ENCODE measurements at places on chromosomes 16 and 17. TPM values are rescaled to one million over a fixed set of nuclear protein-coding genes. Genes with fewer than 3 reads are reported as not detected.

The TEKT1 gene
- total RNA-seq: not detected

GRCh38 chr16:46736695-46737094, 11.4 kb downstream of the MYLK3 start:
- no peaks in the 10 kb centered on the region for H3K4me1 ChIP-seq
- H3K4me3 ChIP-seq: no peak overlapping the region
- H3K27me3 ChIP-seq: no peaks in the 10 kb centered on the region
- no peaks in the 10 kb centered on the region for H3K36me3 ChIP-seq
- H3K27ac ChIP-seq: no peak overlapping the region
- DNase-seq: no peak

- H3K27ac ChIP-seq: no peak overlapping the region
- H3K4me1 ChIP-seq: no peaks in the 10 kb centered on the region
- H3K27me3 ChIP-seq: no peaks in the 10 kb centered on the region
- peaks cover 6% of the 10 kb centered on the region for H3K36me3 ChIP-seq
- no peak overlapping the region for H3K4me3 ChIP-seq
Measured at GRCh38 chr17:81251094-81251708, 12.1 kb downstream of the NDUFAF8 start.

The FBXO39 gene
- total RNA-seq: 0.66 TPM

The ABCA6 gene
- total RNA-seq: 23.1 TPM

DNA sequence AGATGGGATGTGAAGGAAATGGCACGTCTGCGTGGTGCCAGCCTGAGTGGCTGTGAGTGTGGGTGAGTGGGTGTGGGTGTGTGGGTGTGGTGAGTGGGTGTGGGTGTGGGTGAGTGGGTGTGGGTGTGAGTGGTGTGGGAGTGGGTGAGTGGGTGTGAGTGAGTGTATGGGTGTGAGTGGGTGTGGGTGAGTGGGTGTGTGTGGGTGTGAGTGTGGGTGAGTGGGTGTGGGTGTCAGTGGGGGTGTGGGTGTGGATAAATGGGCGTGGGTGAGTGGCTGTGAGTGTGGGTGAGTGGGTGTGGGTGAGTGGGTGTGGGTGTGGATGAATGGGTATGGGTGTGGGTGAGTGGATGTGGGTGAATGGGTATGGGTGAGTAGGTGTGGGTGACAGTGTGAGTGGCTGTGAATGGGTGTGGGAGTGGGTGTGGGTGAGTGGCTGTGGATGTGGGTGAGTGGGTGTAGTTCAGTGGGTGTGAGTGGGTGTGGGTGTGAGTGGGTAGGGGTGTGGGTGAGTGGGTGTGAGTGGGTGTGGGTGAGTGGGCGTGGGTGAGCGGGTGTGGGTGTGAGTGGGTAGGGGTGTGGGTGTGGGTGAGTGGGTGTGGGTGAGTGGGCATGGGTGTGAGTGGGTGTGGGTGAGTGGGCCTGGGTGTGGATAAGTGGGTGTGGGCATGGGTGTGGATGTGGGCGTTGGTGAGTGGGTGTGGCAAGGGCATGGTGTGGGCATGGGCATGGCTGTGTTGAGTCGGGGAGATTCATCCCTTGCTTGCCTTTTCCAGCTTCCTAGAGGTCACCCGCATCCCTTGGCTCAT, 80.8 kb downstream of the ZDHHC7 start:
- H3K4me3 ChIP-seq: no peak overlapping the region
- no peaks in the 10 kb centered on the region for H3K27me3 ChIP-seq
- H3K36me3 ChIP-seq: no peaks in the 10 kb centered on the region
- peaks cover 25% of the 10 kb centered on the region for H3K4me1 ChIP-seq

- no peak overlapping the region for H3K4me3 ChIP-seq
- no peaks in the 10 kb centered on the region for H3K36me3 ChIP-seq
- H3K27ac ChIP-seq: no peak overlapping the region
- no peak for DNase-seq
- no peaks in the 10 kb centered on the region for H3K27me3 ChIP-seq
- H3K4me1 ChIP-seq: no peaks in the 10 kb centered on the region
Measured at GRCh38 chr16:19242987-19243575, 42.5 kb upstream of the CLEC19A start.

- no peaks in the 10 kb centered on the region for H3K4me1 ChIP-seq
- no peak overlapping the region for H3K27ac ChIP-seq
- H3K4me3 ChIP-seq: no peak overlapping the region
- no peaks in the 10 kb centered on the region for H3K27me3 ChIP-seq
- no peak for DNase-seq
Measured at GRCh38 chr16:80457871-80458270, 82.9 kb upstream of the DYNLRB2 start.

The C16orf46 gene
- not detected for total RNA-seq

The GDPD3 gene
- total RNA-seq: 1.0 TPM

DNA sequence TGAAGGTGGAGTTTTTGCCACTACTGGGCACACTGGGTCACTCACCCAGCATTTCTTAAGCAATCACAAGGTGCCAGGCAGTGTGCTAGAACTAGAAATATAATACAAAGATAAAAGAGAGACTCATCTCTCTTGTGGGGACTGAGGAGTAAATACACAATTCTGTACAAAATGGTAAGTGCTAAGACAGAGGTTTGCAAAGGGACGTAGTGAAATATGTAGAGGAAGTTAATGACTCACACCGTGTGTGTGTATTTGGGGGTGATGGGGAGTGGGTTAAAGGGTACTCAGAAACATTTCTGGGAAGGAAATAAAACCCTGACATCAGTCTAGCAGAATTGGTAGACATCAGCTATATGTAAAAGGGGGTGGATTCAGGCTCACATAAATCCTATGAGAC, 389.3 kb downstream of the CA10 start:
- H3K36me3 ChIP-seq: no peaks in the 10 kb centered on the region
- no peaks in the 10 kb centered on the region for H3K4me1 ChIP-seq
- DNase-seq: no peak
- no peak overlapping the region for H3K27ac ChIP-seq
- H3K27me3 ChIP-seq: no peaks in the 10 kb centered on the region

DNA sequence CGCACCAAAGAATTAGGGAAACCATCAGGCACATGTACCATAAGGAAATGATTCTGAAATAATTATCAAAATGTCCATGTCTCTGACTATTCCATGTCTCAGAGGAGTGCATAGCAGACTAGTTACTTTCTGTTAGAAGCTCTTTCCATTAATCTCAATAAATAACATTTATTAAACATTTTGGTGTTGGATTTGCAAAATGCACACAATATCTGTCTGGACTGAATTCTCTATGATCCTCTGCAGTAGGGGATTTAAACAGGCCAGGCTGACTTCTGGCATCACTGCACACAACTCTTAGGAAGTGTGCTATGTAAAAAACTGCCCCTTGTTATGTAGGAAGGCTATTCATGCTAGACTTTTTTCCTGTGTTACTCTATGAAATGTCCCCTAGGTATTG, 283.3 kb upstream of the CDH5 start:
- no peaks in the 10 kb centered on the region for H3K36me3 ChIP-seq
- no peaks in the 10 kb centered on the region for H3K27me3 ChIP-seq
- peaks cover 5% of the 10 kb centered on the region for H3K4me1 ChIP-seq
- DNase-seq: no peak
- no peak overlapping the region for H3K4me3 ChIP-seq
- H3K27ac ChIP-seq: no peak overlapping the region

GRCh38 chr16:10154389-10154788, 27.8 kb downstream of the GRIN2A start:
- DNase-seq: no peak
- H3K4me1 ChIP-seq: no peaks in the 10 kb centered on the region
- no peaks in the 10 kb centered on the region for H3K27me3 ChIP-seq
- H3K4me3 ChIP-seq: no peak overlapping the region
- no peak overlapping the region for H3K27ac ChIP-seq
- no peaks in the 10 kb centered on the region for H3K36me3 ChIP-seq

The NR1D1 gene
- total RNA-seq: 1.8 TPM

DNA sequence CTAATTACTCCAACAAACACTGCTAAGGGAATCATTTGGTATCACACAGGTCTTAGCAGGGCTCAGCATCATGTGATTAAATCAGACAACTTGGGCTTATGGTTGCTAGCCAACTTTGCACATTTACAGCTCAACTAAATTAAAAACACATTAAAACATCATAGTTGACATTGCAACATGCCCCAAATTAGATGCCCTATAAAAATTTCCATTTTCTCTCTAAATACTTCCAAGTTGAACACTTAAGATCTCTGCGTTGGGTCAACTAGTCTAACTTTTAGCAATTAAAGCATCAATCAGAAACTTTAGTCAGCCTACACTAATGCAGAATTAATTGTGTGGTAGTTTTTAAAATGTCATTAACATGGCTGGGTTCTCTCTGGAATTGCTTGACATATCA, 12.1 kb downstream of the DNAJC7 start:
- H3K36me3 ChIP-seq: peaks cover 4% of the 10 kb centered on the region
- no peaks in the 10 kb centered on the region for H3K27me3 ChIP-seq
- peaks cover 12% of the 10 kb centered on the region for H3K4me1 ChIP-seq
- DNase-seq: no peak
- no peak overlapping the region for H3K4me3 ChIP-seq
- no peak overlapping the region for H3K27ac ChIP-seq

GRCh38 chr17:3977387-3977786, 13.2 kb upstream of the ATP2A3 start:
- no peaks in the 10 kb centered on the region for H3K27me3 ChIP-seq
- no peak for DNase-seq

DNA sequence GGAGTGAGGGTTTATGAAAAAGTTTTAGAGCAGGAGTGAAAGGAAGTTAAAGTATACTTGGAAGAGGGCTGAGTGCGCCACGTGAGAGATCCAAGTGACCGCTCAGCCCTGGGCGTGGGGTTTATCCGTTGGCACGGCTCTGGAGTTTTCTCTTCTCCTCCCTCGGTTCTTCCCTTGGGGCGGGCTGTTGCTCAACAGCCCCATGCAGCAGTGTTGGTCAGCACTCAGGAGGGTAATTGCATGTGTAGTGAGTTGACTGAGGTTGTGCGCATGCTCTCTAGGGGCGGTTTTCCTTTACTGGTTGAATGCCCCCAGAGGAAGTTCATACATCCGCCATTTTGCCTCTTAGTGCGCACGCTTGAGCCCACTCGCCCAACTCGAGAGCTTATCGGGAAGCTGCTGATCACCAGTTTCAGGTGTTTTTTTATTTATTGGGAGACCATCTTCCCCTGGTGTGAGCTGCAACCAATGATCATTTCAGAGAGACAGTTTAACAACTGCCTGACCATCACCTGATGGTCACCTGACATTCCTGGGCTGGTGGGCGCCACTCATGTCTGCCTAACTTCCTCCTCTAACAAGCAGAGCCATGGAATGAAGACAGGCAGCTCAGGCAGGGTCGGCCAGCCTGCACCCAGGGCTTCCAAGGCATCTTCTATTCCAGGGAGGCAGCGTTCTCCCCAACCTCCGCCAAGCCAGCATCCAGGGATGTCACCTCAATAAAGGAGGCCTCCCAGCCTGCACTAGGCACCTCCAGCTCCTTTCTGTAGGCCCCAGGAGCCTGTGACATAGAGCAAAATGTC, 41.3 kb upstream of the DNAH17 start:
- no peak for DNase-seq
- no peaks in the 10 kb centered on the region for H3K4me1 ChIP-seq

DNA sequence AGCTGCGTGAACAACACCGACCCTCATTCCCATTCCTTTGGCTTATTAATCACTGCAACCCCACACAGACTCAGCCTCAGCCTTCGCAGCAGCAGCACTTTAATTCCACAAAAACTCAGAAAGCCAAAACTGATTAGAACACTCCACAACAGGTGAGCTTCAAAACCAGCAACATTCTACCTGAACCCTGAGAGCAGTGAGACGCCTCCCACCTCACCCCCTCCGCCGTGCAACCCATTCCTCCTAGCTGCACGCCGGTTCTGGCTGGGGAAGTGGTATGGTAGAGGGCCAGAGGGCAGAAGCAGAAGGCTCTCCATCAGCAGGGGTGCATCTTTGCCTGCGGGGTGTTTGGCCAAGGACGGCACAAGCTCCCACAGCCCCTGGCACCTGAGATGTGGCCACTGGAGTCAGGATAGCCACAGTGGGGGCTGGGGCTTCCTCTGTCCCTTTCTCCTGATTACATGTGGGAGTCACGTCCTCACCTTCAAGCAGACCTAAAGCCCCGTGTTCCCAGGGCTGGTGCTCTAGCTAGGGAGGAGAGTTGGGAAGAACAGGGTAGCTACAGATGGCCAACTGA, 1.6 kb downstream of the BORCS6 start:
- peak overlapping the region; percentile 66 for H3K4me3 ChIP-seq
- no peaks in the 10 kb centered on the region for H3K27me3 ChIP-seq
- H3K4me1 ChIP-seq: peaks cover 13% of the 10 kb centered on the region
- no peak for DNase-seq
- H3K36me3 ChIP-seq: no peaks in the 10 kb centered on the region

The PPY gene
- total RNA-seq: not detected

- H3K4me3 ChIP-seq: no peak overlapping the region
- H3K4me1 ChIP-seq: no peaks in the 10 kb centered on the region
- no peaks in the 10 kb centered on the region for H3K27me3 ChIP-seq
- H3K27ac ChIP-seq: no peak overlapping the region
Measured at GRCh38 chr17:71937914-71938313, 182.9 kb upstream of the SOX9 start.

The CRYBA1 gene
- total RNA-seq: not detected

DNA sequence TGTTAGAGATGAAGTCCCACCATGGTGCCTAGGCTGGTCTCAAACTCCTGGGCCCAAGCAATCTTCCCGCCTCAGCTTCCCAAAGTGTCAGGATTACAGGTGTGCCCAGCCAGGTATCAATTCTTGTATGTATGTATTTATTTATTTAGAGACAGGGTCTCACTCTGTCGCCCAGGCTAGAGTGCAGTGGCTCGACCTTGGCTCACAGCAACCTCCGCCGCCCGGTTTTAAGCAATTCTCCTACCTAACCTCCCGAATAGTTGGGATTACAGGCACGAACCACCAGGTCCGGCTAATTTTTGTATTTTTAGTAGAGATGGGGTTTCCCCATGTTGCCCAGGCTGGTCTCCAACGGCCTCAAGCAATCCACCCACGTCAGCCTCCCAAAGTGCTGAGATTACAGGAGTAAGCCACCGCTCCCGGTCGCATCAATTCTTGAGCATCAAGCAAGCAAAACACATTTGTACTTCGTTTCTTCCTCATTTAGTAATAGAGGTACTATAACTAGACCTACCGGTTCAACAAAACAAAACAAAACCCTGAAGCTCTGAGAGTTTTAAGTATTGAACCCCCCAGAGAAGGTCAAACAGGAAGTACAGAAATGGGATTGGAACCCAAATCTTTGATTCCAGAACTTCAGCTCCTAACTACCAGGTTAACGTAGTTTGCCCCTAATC, 1.0 kb upstream of the ZNF500 start:
- H3K27me3 ChIP-seq: no peaks in the 10 kb centered on the region
- H3K36me3 ChIP-seq: peaks cover 5% of the 10 kb centered on the region
- H3K4me3 ChIP-seq: peak overlapping the region; percentile 58
- peaks cover 11% of the 10 kb centered on the region for H3K4me1 ChIP-seq

DNA sequence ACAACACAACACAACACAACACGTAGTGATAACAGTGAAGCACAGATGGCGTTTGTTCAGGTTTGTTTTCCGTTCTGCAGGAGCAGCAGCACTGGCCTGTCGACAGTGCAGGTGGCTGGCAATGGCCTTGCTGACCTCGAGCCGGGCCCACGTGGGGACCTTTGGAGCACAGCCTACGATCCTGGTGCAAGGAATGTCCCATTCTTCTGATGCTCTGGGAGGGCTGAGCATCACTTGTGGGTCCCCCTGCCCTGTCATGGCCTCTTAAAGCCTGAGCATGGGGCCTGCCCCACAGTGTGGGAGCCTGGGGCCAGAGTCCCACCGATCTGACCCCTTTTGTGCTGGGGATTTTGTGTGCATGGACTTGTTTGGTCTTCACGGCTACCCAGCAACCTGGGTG, 6.8 kb downstream of the MAP2K3 start:
- no peak overlapping the region for H3K4me3 ChIP-seq
- H3K27me3 ChIP-seq: no peaks in the 10 kb centered on the region
- DNase-seq: no peak
- no peak overlapping the region for H3K27ac ChIP-seq

The NEUROD2 gene
- not detected for total RNA-seq

- H3K27ac ChIP-seq: no peak overlapping the region
- H3K4me1 ChIP-seq: no peaks in the 10 kb centered on the region
- no peaks in the 10 kb centered on the region for H3K36me3 ChIP-seq
- H3K4me3 ChIP-seq: no peak overlapping the region
- H3K27me3 ChIP-seq: no peaks in the 10 kb centered on the region
Measured at GRCh38 chr16:17389384-17389783, 81.4 kb downstream of the XYLT1 start.

The TAT gene
- total RNA-seq: not detected

Measured in fibroblast of lung (primary cell).